ENCODE measurements at places on chromosomes 11 and 22.

- no peak for DNase-seq
Measured at GRCh38 chr11:113725913-113726312, 19.8 kb upstream of the TMPRSS5 start.

DNA sequence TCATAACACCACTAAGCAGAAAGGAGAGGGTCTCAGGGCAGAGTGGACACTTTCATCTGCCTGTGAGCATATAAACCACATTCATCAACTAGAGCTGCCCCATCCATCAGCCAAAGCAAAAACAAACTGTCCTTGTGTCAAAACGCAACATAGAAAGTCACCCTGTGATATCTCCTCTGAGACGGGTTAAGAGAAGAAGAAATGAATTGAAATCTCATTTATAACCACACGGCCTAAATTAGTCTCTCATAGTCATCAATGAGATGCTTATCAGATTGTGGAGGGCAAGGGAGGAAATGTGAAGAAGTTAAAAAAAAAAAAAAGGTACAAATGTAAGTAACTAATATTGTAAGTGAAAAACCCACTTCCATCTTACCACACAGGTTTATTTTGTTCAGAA lies 75.7 kb downstream of the SIK3 start:
- DNase-seq: no peak

DNA sequence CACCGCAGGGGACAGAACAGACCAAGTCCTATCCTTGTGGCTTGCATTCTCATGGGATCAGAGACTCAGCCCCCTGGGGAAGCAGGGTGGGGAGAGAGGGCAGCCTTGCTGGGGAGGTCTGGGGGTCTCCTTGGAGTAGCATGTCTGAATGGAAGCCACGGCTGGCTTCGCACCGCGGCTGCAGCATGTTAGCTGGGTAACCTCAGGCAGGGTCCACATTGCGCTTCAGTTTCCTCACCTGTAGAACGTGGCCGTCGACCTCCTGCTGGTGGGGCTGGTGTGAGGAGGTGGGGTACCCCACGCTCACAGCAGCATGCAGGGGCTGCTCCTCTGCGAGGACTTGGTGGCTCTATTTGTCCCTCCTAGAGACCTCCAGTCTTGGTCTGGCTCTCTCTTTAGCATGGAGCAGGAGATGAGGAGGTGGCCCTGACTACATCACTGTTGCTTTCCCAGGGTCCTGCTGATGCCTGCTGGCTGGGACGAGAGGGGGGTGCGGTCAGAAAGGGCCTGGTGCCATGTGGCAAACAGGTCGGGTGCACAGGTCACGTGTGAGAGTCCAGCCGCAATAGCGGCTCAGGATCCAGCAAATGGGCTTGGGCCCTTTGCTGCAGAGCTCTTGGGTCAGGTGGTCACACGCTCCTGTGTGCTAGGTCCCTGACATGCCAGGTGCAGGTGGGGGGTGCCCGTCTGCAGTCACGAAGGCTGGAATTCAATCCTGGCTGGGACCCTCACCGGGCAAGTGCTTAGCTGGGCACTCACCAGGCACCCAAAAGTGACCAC lies 35.4 kb upstream of the SMIM38 start:
- no peak for DNase-seq

- DNase-seq: no peak
Measured at GRCh38 chr22:39839917-39840510, 53.5 kb downstream of the ENTHD1 start.

DNA sequence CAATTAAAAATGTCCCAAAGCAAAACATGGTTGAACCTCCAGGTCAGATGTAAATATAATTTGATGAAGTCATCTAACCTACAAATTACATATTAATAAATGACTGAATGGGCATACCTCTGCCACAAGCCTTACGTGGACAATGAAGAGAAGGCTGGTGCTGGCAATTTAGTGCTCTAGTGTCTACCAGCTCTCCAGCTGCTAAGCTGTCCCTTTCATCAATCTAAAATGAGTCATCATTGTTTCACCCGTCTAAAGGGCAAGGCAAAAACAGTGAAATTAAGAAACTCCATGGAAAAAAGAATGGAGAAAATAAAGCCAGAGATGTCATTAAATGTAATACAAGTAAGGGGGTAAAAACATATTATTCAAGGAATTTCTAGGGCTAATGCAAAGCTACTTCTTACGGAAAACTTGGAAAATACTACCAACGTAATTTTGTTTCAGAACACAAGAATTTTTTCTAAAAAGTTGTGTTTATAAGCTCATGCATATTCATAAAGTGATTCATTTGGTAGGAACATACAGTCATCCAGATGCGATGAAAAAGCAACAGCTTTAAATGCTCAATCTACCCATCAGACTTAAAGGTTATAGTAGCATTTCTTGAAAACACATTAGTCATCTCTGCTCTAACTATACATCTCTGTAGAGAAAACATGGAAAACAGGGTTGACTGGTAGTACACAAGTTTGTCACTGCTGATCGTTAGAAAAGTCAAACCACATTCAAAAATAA lies 71.5 kb downstream of the SIK3 start:
- no peak for DNase-seq

Data from NCI-H2107 (cell line).